Gastrocnemius medialis (tissue), 4 donors: ENCODE measurements at places on chromosomes 12 and 14. TPM values are rescaled to one million over a fixed set of nuclear protein-coding genes. Genes with fewer than 3 reads are reported as not detected.

DNA sequence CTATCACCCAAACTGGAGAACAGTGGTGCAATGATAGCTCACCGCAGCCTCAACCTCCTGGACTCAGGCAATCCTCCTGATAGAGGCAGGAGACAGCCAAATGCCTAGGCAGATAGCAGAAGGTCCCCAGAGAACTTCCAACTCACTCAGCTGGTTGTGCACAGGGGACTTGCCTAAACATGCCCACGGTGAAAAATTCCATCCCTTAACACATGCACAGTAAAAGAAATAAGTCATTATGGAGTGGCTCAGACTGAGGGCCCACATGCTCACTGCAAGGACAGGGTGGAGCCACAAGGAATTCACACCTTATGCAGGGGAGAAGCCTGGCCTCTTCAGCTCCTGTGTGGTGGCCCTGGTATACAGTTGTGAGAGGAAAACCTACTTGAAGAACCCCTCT lies 525.8 kb upstream of the ATP2B1 start:
- DNase-seq = no peak

DNA sequence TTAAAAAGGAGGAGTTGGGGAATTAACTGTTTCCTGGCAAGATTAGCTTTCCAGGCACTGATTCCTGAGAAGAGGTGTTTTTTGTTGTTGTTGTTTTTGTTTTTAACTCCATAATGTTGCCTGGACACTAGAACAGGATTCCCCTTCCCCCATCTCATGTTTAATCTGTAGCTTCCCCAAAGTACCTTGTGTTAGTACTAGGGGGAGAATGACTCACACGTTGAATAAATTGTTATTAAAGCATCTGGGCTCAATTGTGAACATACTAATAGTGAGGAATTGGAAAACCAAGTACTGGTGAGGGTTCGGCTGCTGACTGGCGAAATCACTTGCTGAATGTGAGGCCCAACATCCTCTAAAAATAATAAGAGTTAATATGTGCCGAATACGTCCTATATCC lies 1.3 kb upstream of the GNG2 start:
- no peak for DNase-seq

GRCh38 chr14:74459976-74460375 lies 33.1 kb downstream of the NPC2 start:
- no peak for DNase-seq

- DNase-seq = no peak
Measured at GRCh38 chr12:97559267-97559666, 96.7 kb downstream of the RMST start.

- no peak for DNase-seq
Measured at GRCh38 chr12:92185052-92185451, 39.4 kb upstream of the BTG1 start.

GRCh38 chr12:105324704-105325103 lies 5.8 kb upstream of the C12orf75 start:
- DNase-seq = no peak

Gene CLEC4A
- total RNA-seq = not detected

Gene GDF3
- total RNA-seq = not detected
